T1000 (cell line): ENCODE measurements at places on chromosomes 13 and 19.

- DNase-seq = no peak
These were observed 875.0 kb downstream of the PCDH9 start for GRCh38 chr13:66354879-66355751.

- DNase-seq = no peak
These were observed 8.5 kb upstream of the DOCK9 start for GRCh38 chr13:98986226-98986846.

GRCh38 chr13:77565635-77566034 is 30.1 kb downstream of the SCEL start:
- no peak for DNase-seq

DNA sequence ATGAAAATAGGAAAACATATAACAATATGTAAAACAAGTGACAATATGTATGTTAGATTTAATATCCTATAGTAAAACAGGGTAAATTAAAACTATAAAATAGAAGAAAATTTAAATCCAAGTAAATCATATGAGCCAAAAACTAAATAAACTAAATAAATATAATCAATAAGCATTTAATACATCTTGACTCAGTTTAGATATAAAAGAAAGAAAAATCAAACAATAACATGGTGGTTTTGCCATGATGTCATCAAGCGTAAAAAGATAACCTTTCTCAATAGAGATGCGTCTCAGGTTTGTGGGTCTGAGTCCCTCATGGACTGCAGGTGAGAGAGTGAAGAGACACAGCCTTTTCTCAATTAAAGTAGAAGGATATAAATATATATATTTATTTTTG is 26.6 kb upstream of the ZNF331 start:
- no peak for DNase-seq

- DNase-seq = no peak
These were observed 201.8 kb downstream of the COL4A1 start for GRCh38 chr13:110105136-110105535.

GRCh38 chr19:55554302-55554701 is 9.0 kb upstream of the SBK3 start:
- no peak for DNase-seq

DNA sequence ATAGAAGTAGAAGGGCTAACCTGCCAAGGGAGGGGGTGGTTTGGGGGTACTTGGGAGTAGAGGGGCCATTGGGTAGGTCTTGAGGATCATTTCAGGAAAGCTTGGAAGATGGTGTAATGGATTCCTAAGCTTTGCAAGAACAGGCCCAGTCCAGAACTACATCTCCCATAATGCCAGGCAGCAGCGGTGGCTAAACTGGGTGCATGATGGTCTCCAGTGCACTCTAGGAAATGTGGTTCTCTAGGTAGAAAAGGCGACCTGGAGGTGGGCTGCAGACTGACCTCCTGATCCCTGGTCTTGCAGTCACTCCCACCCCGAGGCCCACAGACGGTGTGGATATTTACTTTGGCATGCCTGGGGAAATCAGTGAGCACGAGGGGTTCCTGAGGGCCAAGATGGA is 3.8 kb downstream of the APLP1 start:
- no peak for DNase-seq

GRCh38 chr13:20921572-20921971 is 19.0 kb upstream of the XPO4 start:
- no peak for DNase-seq

DNA sequence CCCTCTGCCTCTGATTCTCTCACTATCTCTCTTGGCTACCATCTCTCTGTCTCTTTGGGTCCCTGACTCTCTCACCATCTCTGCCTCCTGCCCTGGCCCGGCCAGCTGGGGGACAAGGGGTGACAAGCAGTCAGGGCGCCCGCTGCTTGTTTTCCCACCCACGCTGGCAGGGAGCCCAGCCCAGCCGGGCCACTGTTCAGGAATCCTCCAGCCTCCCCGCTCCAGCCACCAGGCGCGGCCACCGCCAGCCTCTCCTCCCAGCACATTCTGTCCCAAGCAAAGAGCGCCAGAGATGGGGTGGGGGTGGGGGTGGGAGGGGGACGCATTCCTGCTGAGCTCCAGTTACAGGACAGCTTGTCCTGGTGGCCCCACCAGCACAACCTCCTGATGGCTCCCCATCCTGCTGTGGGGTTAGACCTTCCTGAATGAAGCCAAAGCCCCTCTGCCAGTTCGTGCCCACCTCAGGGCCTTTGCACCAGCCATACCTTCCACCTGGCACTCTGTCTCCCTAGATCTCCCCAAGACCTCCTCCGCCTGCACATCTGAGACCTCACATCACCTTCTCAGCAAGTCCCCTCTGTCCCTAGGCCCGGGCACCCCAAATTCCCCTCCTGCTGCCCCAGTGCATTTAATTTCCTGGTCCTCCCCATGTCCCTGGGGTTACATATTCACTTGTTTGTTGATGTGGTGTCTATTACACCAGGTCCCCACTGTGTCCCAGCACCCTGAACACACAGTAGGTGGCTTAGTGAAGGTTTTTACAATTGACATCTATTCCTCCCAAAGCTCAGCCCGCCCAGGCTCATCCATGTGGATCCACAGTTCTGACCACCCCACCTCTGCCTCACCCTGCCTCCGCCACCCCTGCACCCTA is 12.5 kb downstream of the ARRDC2 start:
- DNase-seq = no peak

DNA sequence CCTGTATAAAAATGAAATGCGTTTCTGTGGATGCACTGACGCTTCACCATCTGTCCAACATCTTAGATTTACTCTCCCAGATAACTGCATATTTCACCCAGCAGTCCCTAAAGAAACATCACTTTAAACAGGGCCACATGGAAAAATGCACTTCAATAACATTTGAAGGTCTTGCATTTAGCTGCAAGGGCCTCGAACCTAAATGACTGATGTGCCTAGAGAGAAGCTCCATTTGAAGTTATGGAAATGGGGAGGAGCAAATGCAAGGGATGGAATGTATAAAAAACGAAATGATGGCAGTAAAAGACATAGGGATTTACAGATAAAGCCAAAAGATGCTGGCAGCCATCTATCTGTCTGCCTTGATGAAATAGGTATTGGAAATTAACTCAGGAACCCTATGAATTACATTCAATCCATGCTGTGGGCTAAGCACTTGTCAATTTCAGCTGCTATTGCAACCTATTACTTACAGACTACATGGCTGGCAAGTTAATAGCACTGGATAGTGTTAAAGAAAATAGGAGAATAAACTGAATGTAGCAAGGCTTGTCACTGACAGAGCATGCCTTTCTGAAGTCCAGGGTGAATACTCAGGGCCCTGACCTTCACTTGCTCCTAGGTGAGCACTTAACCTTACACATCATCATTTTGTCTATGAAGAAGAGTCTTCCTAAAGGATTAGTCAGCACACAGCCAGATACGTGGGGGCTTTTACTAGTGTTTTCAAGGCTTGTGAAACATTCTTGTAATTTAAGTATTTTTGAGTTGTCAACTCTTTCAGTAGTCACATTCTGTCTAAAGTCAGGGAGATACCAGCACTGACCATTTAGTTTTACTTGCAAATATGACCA is 963.4 kb downstream of the PCDH17 start:
- no peak for DNase-seq

GRCh38 chr19:15962319-15962718 is 13.5 kb downstream of the OR10H4 start:
- no peak for DNase-seq

- DNase-seq = no peak
These were observed 29.4 kb downstream of the RFXAP start for GRCh38 chr13:36848199-36848982.

DNA sequence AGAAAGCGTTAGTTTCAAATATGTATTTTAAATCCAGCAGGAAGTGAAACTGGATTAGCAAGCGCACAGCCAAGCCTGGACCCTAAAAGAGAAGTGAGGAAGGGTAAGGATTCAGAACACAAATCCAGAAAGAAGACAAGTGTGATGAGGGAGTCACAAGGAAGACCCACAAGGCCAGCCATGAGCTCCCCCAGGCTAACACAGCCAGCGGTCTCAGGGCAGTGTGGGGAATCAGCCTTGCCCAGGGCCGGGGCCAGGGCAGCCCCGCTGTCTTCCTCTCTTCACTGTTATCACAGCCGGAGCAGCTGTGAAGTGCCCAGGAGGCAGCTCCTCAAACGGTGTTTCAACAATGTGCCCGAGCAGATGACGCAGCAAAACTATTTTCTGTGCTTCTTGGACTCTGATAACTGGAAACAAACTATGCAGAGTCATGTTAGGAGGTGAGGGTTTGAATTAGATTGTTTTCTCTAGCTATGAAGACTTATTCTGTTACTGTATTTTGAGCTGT is 12.2 kb upstream of the CDC16 start:
- no peak for DNase-seq

GRCh38 chr13:35479038-35479492 is 2.6 kb upstream of the MAB21L1 start:
- no peak for DNase-seq

DNA sequence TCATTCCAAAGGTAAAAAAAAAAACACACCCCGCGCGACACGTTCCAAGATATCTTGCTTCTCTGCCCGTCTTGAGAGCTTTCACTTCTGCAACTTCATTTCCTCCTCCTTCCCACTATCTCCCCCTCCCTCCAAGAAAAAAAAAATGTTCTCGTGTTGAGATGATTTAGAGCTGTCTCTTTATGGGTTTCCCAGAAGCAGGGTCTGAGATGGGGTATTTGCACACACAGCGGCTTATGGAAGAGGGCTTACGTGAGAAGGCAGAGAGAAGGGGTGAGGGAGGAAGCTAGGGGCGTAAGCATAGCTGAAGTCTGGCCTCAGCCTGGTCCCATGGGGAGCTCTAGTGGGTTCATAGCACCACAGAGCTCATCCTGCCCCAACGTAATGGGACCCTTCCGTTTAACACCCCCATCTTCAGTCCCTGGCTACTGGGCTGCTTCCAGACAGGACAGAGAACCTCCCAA is 31.3 kb upstream of the USE1 start:
- no peak for DNase-seq

GRCh38 chr13:73081256-73081915 is 22.6 kb downstream of the KLF5 start:
- DNase-seq = no peak

GRCh38 chr13:26185720-26186117 is 36.4 kb downstream of the RNF6 start:
- no peak for DNase-seq

- no peak for DNase-seq
These were observed 98.0 kb downstream of the GADD45B start for GRCh38 chr19:2573916-2574315.

GRCh38 chr13:94093652-94094315 is 385.7 kb downstream of the DCT start:
- no peak for DNase-seq

DNA sequence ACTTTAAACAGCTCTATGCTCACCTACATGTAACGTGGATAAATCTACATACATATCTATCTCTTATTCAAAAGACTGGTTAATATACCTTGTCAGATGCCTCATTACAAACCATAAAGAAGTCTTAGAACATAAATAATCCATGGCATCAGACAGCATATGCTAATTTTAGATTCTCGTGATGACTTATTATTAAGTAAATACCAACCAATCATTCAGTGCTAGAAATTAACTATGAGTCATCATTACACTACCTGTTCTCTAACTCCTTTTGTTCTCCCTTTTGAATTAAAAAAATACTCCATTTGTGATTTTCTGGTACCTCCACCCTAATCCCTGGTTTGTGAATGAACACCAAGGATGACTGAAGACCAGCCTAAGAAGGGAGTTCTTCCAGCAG is 754.3 kb upstream of the ARGLU1 start:
- DNase-seq = no peak

- DNase-seq = no peak
These were observed 82.5 kb downstream of the KLF5 start for GRCh38 chr13:73141292-73141771.

- DNase-seq = no peak
These were observed 8.6 kb downstream of the MED4 start for GRCh38 chr13:48086272-48086671.

GRCh38 chr13:27573265-27573664 is 47.1 kb downstream of the LNX2 start:
- DNase-seq = no peak

DNA sequence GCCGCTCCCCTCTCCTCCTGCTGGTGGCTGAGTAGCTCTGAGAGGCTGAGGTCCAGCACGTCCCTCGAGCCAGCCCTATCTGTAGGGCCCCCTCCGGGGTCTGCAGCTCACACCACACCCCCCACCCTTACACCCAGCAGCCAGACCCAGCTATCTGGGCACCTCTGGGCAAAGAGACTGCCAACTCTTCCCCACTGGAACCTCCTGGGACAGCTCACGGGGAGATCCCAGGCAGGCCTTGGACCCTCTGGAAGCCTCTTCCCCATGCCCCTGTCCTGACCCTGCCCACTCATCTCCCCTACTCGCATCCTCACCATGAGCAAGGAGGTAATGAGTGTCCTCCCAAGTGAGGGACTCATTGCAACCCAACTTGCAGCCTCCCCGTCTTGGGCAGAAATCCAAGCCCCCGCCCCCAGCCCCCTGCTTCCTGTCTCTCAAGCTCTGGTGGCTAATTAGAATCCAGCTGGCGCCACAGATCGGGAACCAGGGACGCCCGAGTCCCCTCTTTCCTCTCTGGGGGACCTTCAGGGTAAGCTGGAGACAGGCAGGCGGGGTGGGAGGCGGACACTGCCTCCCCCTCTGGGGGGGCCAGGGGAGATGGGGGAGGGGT is 22.1 kb downstream of the ADGRL1 start:
- no peak for DNase-seq
